Stimulated activated CD4-positive, alpha-beta T cell treated with anti-CD3 and anti-CD28 coated beads, Interleukin-1b, Interleukin-23, amount 100 ng/mL, for 1 hour (primary cell): ENCODE measurements at places on chromosomes 4 and X.
A peak's percentile ranks its signal among the peaks of the same experiment; 100 is the strongest.

DNA sequence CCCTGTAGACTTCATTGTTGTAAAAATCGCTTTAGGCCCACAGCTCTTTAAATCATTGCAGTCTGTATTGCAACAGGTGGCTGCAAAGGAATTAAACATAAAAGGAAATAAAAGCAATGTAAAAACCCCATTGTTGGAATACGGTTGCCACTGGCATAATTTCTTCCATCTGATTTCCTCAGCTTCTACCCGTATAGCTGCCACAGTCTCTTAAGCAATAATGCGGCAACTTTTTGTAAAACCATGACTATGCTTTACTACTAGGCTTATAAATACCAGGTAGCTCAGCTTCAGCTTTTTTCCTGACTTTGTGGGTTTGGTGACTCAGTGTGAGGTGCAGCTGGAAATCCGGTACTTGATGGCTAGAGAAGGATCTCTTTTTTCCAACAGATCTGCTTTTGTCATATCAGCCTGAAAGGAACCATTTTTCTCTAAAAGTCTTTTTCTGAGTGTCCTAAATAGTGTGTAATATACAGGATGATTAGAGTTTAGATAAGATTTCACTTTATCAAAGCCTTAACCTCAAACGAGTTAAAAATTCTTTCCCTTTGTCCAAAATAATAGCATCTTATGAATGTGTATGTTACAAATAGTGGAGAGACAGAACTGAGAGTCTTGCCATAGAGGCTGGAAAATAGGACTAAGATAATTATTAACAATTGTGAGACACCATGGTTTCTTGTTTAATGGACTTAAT lies 268.0 kb downstream of the ADGRL3 start:
- DNase-seq = no peak

DNA sequence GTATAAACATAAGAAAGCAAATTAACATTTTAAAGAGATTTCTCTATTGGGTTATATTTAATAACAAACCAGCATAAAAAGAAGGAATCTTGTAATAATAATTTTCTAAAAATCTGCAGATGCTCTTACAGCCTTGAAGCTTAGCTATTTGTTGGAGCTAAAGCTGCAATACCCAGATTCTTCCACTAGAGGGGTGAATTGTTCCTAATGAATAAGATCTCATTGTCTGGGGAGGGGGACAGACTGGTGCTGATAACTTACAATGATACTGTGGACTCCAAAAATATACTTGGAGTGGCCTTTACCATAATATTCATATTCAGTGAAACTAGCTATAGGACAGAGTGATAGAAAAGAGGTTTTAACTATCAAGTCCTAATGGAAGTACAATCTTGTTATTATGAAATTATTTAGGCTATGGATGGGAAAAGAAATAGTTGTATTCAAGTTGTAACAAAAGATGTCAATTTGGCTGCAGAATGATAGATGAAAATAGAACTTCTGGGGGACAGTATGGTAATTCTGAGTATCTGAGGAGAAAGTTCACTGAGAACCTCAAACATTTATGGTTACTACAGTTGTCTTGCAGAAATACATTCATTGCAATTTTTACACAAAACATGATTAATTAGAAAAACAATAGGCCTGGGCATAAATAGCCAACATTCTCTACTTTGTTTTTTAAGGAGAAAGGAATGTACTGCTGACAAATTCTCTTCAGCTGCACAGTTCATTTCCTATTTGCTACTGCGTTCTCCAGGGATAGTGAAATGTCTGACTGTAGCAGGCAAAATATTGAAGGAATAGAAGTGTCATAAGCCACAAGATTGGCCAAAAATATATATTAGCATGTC lies 443.3 kb downstream of the GBA3 start:
- DNase-seq = no peak

- no peak for DNase-seq
Observed at GRCh38 chr4:38020386-38020785, 60.2 kb downstream of the PTTG2 start.

DNA sequence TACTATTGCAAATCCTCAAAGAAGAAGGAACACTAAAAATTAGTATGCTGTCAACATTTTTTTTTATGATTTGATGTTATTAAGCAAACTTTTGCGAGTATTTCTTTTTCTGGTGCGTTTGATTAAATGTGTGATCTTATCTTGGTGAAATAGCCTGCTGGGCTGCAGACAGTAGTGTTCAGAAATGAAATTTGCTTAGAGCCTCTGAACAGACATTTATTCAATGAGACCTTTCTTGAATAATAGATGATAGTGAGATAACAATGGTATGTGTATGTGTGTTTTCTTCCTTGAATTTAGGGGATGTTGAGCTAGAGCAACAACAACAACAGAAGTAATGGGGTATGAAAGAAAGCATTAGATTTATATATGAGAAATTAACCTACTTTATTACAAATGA lies 12.7 kb downstream of the ADGRL3 start:
- DNase-seq = no peak

DNA sequence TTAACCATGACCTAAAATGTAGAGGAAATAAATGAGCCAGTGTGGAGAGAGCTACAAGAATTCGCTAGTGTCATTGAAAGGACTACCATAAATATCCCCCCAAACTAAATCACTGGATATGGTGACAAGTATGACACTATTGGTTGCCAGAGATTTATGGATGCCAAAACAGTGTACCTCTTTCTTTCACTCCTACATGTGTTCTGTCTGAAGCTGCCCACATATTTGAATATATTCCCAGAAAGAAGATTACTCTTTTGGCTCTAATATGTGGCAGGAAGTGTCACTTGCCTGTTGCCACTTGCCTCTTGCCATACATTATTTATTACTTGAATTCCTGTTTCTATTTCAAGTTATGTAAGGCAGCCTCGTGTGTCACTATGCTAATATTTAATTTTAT lies 1573.6 kb downstream of the TECRL start:
- DNase-seq = no peak

DNA sequence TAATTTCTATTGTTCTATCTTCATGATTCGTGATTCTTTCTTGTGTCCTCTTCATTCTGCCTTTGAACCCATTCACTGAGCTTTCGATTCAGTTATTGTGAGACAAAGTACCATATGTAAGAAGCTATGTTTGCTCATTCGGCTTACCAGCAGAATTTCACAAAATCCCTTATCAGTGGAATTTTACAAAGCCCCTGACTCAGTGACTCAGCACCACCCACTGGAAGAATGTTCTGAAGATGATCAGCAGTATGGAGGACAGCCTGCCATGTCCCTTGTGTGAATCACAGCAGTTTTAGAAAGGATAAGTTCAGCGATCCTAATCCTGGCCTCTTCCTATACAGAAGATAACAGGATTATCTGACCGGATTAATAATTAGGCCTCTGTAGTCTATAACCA lies 5.8 kb upstream of the UXT start:
- no peak for DNase-seq

DNA sequence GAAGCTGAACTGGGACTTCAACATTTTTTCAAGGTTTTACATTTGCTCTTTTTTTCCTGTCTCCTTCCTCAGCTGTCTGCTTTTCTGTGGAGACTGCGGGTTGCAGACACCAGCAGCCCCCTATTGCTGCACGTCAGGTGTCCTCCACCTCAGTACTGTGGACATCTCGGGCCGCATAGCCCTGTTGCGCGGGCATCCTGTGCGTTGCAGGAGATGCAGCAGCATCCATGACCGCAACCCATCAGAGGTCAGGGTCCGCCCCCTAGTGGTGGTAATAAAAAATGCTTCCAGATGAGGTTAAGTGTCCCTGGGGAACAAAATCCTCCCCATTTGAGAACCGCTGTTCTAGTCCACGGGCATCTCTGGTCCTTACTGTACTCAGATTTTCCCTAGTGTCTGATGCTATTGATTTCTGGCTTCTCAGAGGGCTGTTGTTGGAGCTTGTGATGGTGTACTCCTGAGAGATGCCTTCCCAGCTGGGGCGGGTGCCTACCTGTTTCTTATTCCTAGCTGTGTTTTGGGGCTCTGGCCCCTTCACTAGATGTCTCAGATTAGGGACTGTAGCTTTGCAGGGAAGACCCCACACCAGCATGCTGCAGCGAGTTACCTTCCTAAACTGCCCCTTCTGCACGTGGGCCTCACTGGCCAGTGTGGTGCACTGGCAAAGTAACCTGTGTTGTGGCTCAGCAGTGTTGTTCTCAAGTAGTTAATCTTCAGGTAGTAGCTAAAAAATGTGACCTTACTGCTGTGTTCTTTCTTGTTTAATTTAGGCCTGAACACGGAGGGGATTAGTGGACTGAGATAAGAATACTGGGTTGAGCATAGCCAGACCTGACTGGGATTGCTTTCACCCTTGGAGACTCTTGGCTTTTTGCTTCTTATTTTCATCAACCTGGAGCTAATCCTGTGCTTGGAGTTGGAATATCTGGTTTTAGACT lies 28.2 kb downstream of the NSD2 start:
- peak; percentile 52 for DNase-seq
